Renal cortical epithelial cell (primary cell): ENCODE measurements at places on chromosomes 7 and 10. TPM values are rescaled to one million over a fixed set of nuclear protein-coding genes. Genes with fewer than 3 reads are reported as not detected.

DNA sequence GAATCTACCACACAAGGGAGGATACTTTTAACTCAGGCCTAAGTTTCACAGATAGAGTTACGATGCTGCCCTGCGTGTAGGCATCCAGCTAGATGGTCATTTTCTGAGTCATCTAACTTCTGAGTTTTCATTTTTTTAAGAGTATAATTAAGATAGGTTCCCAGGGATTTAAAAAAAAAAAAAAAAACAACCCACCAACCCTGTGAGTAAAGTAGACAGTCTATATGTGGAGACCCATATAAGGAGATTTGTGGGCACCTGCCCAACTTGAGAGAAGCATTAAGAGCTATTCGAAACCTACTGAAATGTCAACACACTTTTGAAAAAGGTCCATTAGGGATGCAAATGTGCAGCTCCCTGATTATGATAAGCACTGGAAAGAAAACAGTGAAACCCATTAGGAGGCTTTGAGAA, 257.3 kb downstream of the TRIL start:
- DNase-seq, result no peak

DNA sequence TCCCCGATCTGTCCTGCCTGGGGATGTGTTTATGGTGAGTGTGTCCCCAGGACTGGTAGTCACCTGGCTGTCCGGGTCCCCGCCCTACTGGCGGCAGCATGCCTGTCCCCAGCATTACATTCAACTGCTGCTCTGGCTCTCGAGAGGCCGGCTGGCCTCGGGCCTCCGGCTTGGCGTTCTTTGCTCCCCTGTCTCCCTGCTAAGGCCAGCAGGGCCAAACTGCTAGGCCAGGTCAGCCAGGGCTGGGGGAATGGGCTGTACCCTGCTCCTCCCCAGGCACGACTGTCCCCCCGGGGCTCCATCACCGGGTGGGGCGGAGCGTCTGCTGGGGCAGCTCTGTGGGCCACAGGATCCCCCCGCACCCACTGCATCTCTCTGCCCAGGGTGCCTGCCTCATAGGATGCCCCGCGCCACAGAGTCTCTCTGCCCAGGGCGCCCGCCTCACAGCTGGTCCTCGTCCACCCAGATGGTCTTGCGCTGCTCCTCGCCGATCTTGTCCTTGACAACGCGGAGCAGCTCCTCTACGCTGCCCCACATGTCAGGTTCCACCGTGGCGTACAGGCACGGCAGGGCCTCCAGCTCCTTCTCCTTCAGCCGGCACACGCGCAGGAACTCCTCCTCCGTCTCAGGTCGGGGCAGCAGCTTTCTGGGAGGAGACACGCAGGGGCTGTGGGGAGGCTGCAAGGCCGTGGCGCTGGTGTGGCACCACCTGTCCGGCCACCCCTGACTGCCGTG, 62.3 kb upstream of the GNA12 start:
- no peak for DNase-seq

HMX2 gene
- total RNA-seq, result not detected in 2 replicates

- no peak for DNase-seq
Measured at GRCh38 chr7:108425714-108426275, 30.4 kb downstream of the NRCAM start.

PNLIPRP1 gene
- total RNA-seq, result not detected in 2 replicates

LGI1 gene
- total RNA-seq, result not detected in 2 replicates

DNA sequence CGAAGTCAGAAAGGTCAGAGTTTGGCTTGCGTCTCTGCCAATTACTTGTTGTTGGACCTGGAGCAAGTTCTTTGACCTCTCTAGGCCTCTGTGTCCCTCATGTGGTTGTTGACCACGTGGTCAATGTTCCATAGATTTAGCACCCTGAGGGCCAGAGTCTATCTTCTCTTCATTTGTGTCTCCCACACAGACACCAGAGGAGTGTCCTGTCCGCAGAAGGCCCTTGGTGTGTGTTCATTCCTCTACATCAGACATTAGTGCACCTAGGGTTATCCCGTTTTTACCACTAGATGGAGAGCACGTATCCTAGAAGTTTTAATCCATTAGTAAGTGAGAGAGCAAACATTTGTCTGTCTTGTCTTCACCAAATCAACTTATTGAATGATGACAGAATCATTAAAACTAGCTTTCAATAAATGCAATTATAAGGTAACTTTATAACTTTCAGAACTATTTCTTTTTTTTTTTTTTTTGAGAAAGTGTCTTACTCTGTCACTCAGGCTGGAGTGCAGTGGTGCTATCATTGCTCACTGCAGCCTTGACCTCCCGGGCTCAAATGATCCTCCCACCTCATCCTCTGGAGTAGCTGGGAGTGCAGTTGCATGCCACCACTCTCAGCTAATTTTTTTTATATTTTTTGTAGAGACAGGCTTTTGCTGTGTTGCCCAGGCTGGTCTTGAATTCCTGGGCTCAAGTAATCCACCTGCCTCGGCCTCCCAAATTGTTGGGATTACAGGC, 122.5 kb upstream of the ANKRD1 start:
- DNase-seq, result peak; percentile 26

PRLHR gene
- not detected in 2 replicates for total RNA-seq

DNA sequence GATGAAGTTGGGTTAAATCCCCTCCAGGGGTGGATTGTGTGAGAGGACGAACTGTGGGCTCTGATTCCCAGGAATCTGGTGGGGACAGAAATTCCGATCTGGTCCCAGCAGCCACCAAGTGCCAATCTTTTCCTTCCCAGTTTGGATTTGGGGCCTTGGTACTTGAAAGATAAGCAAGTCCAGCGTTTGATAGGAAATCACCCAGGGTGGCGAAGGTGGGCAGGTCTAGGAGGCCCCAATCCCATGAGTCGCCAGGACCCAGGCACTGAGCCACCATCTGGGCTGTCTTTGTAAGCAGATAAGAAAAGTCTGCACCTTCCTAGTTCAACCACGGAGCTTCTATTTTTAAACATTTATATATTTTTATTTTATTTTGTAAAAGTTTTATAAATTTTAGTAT, 122.6 kb upstream of the LSM8 start:
- DNase-seq, result no peak

DNA sequence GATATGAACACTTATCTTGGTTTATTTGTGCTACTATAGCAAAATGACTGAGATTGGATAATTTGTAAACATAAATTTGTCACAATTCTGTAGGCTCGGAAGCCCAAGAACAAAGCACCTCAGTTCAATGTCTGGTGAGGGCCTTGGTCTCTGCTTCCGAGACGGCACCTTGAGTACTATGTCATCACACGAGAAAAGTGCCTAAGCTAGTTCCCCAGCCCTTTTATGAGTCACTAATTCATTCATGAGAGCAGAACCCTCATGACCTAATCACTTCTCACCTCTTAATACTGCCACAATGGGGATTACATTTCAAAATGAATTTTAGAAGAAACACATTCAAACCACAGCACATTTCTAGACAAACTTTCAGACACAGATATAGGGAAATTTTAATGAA, 52.0 kb upstream of the PRSS1 start:
- DNase-seq, result no peak

DNA sequence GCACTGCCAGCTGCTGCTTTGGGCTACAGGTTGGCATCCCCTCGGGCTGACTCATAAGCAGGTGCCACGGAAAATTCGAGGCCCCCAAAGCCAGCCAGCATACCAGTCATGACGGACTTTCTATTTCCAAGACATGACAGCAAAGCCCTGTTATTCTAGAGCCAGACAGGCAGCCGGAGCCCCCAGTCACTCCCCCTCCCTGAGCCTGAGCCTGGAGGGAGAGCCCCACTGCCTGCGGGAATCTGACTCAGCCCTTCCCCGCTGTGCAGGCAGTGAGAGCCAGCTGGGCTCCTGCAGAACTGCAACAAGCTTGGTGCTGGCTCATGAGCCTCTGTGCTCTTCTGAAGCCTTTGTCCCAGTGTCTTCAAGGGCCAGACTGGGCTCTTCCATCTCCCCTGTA, 15.8 kb downstream of the BTBD16 start:
- DNase-seq, result peak; percentile 48

GRCh38 chr10:53983431-53983830, 817.6 kb downstream of the PCDH15 start:
- no peak for DNase-seq

DNA sequence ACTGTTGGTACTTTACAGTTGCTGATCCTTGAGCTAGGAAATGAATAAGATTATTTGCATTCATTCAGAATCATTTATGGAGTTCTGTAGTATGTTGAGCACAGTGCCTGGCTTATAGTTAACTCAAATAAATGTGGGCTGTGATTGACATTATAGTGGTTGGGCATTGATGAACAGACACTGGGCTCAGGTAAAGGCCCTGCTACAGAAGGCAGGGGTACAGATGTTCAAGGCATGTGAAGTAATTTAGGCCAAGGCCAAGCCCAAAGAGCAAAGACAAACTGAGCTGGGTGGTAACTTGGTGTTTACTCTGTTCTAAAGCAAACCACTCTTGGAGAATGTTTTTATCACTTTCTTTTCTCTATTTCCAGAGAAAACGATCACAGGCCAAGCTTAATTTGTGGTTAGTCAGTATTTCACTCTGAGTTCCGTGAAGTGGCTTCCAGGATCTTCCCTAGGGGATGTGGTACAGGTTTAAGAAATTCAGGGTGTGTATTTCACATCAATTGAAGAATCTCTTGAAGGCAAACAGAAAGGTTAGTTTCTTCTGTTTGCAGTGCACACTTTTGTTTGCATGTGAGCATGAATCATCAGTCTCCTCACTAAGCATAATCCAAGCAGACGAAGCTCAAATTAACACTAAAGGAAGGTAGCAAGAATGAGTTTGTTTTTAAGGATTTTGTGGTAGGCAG, 113.9 kb upstream of the PRR15 start:
- DNase-seq, result peak; percentile 67

DNA sequence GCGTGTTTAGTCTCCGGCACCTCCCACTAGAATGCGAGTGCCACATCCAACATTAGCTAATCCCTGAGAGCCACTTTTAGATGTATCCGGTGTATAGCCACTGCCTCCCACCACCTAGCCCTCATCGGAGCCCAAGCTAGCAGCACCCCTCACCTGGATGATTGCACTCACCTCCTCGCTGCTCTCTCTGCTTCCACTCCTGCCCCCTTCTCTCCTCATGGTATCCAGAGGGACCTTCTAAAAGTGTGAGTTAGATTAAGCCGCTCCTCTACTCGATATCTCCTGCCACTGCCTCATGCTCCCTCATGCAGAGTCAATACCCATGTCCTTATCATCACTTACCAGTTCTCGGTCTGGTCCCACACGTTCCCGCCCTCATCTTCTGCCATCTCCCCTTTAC, 125.3 kb downstream of the RAB11FIP2 start:
- DNase-seq, result no peak

MCM10 gene
- 0.55 and 6.8 TPM in 2 replicates for total RNA-seq

ZC3HAV1 gene
- 38.7 and 68.5 TPM in 2 replicates for total RNA-seq

DNA sequence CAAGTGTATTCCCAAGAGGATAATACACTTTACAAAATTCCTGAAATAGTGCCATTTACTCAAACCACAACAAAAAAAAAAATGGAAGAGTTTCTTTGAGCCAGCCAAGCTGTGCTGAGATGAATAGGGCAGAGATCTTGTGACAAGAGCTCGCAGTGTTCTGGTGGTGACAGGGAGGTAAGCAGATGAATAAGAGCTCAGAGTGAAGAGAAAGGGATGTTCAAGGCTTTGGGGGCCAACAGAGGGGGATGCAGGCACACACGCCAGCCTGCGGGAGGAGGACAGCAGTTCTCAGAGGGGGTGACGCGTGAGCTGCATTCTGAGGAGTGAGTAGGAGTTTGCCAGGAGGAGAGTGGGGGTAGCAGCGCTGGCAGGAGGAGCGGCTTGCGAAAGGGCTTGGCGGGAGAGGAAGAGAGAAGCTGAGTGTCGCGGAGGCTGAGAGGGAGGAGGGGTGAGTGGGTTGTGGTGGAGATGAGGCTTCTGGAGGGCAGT, 194.4 kb upstream of the IMMP2L start:
- DNase-seq, result no peak

NPFFR1 gene
- under 0.01 TPM in 1 of 2 replicates, not detected in the other for total RNA-seq

IFIT1 gene
- 10.2 and 23.3 TPM in 2 replicates for total RNA-seq

GRCh38 chr10:30491204-30491915, 57.4 kb downstream of the MAP3K8 start:
- peak; percentile 21 for DNase-seq

GRCh38 chr10:53719658-53720057, 947.1 kb upstream of the MBL2 start:
- no peak for DNase-seq

DNA sequence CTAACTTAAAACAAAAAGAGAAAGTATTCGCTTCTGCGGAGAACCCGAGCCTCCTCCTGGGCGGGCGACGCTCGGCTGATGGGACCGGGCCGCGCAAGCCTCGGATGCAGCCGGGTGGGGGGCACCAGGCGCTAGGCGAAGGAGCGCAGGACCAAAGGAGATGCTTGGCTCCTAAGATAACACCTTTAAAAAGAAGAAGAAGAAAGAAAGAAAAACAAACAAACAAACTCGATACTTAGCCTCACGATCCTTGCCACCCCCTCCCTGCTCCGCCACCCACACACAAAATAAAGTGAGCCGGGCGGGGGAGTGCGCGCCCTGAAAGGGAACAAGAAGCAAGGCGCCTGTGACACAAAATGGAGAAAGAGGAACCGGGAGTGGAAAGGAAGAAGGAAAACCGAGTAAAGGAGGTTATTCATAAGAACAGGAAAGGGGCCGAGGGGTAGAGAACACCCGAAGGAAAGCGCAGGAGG, 34.0 kb upstream of the EBLN1 start:
- DNase-seq, result no peak

- DNase-seq, result peak; percentile 97
Measured at GRCh38 chr7:131225619-131226513, 101.8 kb upstream of the MKLN1 start.

DNA sequence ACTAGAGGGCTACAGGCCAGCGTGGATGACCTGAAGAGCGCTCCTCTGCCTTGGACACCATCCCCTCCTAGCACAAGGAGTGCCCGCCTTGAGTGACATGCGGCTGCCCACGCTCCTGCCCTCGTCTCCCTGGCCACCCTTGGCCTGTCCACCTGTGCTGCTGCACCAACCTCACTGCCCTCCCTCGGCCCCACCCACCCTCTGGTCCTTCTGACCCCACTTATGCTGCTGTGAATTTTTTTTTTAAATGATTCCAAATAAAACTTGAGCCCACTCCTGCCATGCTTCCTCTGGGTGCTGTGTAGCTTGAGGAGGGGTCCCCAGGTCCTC, 4.5 kb downstream of the SNCG start:
- no peak for DNase-seq

- peak; percentile 43 for DNase-seq
Measured at GRCh38 chr10:106189292-106189691, 975.2 kb downstream of the SORCS1 start.

DPYSL4 gene
- 0.69 and 0.94 TPM in 2 replicates for total RNA-seq

DNA sequence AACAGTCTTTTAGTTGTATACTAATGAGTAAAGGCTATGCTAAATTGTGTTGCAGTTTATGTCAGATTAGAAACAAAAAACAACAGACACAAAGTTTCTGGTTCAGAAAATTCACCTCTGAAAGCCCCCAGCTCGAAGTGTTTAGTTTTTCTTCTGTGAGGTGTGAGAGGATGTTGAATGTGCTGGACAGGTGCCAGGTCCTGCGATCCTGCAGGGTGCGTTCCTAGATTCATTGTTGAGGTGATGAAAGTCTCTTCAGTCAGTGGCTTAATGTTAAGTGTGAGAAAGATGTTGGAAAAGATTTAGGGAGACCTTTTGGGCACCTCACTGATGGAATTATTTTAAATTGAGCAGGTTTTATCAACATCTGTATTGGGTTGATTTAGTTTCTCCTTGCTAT, 287.3 kb downstream of the SDK1 start:
- no peak for DNase-seq

LRRD1 gene
- total RNA-seq, result 0.05 TPM in 1 of 2 replicates, not detected in the other

GRCh38 chr7:32470871-32471270, 19.3 kb downstream of the LSM5 start:
- DNase-seq, result no peak

TRPV5 gene
- total RNA-seq, result not detected in 2 replicates

C10orf71 gene
- not detected in 2 replicates for total RNA-seq

- no peak for DNase-seq
Measured at GRCh38 chr7:27132214-27132613, 1.7 kb upstream of the HOXA4 start.
